ENCODE measurements at places on chromosomes 3 and 15.

GRCh38 chr3:189262746-189263145, 91.0 kb downstream of the TPRG1 start:
- DNase-seq, result no peak

DNA sequence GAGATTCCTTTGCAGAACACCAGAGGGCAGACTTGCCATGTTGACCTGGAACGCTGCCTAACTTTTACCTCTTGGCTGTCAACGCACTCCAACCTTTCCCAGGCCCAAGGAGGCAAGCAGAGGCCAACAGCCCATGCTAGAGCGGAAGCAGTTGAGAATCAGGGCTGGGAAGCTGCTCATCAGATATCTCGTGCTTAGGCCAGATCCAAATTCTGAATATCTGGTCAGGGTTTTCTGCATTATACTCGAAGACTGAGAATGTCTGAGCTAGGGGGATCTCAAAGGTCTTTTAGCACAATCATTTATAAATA, 2.5 kb downstream of the XIRP1 start:
- no peak for DNase-seq

GRCh38 chr3:145698250-145698649, 462.7 kb downstream of the PLOD2 start:
- no peak for DNase-seq

DNA sequence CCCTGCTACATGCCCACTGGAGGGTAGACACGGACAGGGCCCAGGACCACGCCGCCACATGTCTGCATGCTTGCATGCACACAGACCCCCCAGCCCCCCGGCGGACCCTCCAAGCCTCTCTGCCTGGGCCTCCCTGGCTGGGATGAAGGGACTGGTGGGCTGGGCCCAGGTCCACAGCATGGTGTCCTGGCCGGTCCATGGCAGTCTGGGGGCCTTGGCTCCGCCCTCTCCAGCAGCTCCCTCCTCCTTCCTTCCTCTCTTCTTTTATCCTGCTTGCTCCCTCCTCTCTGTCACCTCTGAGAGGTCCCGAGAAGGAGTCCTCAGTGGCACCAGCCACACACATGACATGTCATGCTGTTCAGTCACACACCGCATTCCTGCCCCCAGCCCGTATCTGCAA, 24.5 kb downstream of the DUSP7 start:
- DNase-seq, result no peak

GRCh38 chr3:150286390-150287147, 121.5 kb upstream of the TSC22D2 start:
- no peak for DNase-seq

- no peak for DNase-seq
Measured at GRCh38 chr3:88235102-88235501, 85.3 kb downstream of the C3orf38 start.

DNA sequence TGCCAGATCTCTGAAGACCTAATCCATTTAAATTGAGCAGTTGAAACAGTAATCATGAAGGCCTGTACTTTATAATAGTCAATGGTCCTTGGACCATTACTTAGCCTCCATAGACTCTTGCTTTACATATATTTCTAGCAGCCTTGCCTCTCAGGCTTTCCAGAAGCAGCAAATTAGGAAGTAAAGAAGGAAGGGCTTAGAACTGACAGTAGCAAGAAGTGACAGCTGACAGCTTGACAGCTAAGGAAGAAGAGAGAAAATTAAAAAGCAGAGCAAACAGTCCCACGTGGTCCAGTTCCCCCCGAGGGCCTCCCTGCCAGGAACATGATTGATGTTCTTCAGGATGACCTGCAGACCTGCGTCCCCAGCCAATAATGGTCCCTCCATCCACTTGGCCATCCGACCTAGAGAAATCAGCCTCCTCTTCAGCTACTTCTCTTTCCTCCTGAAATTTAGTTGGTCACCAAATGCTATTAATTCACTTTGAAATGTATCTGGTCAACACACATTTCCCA, 15.0 kb upstream of the PSMD6 start:
- DNase-seq, result no peak

DNA sequence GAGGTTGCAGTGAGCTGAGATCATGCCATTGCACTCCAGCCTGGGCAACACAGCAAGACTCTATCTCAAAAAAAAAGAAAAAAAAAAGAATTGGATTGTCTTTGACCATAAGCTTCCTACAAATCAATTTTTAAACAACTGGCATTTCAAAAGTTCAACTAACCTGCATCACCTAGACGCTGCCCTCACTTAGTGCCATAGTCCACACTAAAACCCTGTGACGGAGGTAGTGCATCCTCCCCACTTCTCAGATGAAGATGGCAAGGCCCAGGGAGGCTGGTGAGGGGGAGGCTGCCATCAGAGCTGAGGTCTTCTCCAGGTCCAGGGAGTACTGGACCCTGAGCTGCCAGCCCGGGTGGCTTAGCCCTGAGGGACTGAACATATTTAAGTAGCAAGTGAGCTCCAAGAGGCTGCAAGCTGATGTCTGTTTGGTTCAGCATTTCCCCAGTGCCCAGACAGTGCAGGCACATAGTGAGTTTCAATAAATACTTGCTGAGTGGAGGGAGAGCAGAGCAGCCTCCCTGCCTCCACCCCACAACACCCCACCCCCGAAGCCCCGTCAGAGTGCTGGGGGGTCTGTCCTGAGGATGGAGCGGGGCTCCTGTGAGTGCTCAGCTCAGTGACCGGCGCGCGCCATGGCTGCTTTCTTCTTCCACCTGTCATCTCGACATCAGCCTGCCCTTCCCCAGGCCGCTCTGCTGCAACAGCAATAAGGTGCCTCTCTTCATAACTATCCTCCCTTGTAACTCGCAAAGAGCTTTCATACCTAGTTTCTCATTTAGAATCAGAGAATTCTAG, 52.8 kb downstream of the MGLL start:
- no peak for DNase-seq

DNA sequence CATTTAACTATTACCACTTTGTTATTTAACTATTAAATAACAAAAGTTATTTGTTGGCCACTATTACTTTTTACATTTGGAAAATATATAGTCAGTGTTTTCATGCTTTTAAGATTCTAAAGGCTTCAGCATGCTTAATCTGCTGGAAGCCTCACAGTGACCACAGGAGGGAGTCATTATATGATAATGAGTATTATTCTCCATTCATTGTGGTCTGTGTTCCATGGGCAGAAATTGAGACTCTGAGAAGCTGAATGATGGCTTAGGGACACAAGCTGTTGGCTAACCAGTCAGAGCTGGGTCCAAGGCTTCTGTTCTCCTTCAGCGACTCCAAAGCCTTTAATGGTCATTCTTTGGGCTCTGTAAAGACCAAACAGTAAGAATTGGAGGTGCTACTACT, 64.7 kb downstream of the BFSP2 start:
- no peak for DNase-seq

GRCh38 chr3:151562891-151563290, 102.0 kb upstream of the IGSF10 start:
- no peak for DNase-seq

- no peak for DNase-seq
Measured at GRCh38 chr3:184016811-184017671, 643 bp downstream of the ABCC5 start.

DNA sequence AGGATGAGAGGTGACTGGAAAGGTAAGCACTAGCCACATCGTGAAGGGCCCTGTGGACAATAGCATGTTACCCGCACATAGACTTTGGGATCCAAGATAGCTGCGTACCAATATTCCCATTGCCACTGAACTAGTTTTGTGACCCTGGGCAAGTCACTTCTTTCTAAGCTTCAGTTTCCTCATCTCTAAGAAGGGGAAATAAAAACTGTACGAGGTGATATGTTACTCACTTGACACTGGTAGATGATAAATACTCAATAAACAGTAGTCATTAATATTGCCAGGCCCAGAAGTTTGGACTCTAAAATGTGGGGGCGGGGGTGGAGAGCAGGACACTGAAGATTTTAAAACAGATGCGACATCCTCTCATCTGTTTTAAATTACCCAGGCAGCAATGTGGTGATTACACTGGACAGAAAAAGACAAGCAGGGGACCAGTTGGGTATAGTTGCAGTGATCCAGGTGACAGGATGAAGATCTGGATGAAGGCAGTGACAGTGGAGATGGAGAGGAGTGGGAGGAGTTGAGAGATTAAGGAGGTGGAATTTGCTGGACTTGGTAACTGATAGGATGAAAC, 2.5 kb downstream of the ATG7 start:
- no peak for DNase-seq

DNA sequence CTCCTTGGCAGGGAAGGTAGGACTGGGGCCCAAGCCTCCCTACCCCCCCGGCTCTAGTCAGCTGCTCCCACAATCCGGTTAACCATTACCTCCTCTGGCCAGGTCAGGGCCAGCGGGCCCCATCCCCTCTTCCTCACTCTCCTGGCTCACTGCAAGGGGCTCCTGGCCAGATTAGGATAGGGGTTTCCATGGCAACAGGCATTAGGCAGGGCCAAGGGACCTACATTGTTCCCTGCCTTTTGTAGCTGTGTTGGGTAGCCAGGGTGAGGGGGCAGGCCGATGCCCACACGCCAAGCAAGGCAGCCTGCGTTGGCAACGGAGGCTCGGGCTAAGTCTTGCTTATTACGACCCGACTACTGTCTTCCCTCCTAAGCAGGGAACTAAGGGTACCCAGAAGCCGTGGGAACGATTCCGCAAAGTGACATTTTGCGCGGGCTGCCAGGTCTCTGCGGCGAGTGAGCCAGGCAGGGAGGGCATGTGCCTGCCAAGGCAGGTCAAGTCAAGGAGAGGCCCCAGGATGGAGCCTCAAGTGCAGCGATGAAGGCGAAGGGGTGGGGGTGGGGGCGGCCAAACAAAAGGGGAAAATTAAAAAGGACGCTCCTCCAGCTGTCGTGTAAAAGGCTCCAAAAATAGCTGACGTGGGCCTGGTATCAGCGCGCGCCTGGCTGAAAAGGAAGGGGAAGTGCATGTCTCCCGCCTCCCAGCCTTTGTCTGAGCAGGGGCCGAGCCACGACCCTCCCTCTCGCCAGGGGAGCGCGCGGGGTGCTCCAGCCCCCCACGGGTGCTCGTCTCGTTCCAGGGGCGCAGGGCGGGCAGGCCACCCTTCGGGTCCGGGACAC, 919 bp downstream of the IDH2 start:
- DNase-seq, result no peak

DNA sequence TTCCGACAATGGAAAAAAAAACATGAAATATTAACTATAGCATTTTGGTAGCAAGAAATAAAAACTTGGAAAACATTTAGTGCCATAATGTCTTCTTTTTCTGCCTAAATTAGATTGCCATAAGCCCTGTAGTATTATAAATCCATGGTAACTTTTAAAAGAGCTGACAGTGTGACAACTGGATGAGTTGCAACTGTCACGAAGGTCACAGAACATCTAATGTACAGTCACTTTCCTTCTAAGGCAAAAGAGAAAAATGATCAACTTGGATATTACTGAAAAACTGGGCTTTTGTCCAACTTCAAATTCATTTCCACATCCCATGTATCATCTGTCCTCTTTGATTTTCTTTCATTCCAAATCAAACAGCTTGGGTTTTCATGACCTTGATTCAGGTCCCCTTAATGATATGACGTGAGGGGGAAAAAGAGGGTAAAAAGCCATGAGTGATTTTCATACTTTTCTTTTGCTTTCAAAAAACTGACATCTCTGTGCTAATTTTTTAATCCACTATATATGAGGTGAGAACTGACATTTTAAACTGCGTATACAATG, 602 bp downstream of the CPB1 start:
- DNase-seq, result no peak

GRCh38 chr3:127722091-127722784, 49.5 kb downstream of the ABTB1 start:
- DNase-seq, result no peak

GRCh38 chr3:158766364-158766763, 34.1 kb upstream of the RARRES1 start:
- DNase-seq, result no peak

- DNase-seq, result no peak
Measured at GRCh38 chr3:32310918-32311839, 72.7 kb downstream of the CMTM8 start.

DNA sequence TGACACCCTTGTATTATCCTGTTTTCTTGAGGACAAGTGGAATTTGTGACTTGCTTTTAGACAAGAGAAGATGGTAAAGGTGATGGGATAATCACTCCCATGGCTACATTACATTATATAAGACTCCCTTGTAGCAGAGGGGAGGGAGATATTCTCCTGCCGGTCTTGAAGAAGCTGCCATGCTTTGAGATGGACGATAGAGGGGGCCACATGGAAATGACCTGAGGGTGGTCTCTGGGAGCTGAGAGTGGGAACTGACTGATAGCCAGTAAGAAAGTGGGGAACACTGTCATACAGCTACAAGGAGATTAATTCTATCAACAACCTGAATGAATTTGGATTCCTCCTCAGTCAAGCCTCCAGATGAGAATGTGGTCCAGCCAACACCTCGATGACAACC, 540.1 kb downstream of the NTRK3 start:
- DNase-seq, result no peak

DNA sequence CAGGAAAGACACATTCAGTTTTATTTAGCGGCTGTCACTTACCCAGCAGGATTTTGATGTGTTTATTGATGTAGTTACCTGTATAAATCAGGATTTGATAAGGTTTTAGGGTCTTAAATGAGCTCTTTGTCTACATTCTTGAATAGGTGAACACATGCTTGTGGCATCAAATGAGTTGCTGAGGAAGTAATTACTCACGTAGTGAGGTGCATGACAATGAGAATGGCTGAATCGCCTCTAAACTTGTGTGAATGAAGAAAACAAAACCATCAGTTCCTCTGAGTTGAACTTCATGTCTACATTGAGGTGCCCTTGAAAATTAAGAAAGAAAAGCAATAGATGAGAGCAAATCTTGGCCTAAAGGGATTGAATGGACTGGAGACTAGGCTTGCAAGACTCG, 245.6 kb upstream of the SATB1 start:
- no peak for DNase-seq

- DNase-seq, result no peak
Measured at GRCh38 chr3:151866711-151867410, 6.6 kb upstream of the SUCNR1 start.

- no peak for DNase-seq
Measured at GRCh38 chr15:40106203-40107161, 2.2 kb downstream of the BMF start.

GRCh38 chr3:133069556-133070286, 31.5 kb downstream of the TMEM108 start:
- DNase-seq, result no peak

- DNase-seq, result no peak
Measured at GRCh38 chr15:49024840-49025239, 21.4 kb downstream of the SECISBP2L start.

DNA sequence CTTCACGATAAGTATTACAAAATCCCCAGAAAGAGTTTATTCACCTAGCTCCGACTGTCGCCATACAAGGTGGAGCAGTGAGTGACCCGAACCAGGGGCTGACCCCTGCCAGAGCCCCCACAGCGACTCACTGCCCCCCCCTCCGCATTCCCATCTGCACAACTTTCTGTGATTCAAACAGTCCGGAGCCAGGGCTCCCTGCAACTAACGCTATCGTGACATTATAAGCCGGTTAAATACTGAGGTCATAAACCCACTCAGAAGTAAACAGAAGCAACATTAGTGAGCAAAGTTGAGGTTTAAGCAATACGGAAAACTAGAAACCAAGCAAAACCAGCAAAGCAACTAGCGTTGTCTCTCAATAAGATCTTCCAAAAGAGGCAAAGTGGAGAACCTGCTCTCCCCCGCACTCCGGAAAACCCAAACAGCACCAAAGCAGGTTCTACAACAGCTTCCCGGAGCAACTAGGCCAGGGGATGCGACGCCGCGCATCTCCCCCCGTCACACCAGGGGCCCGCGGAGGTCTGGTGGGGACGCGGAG, 642 bp downstream of the SCAP start:
- DNase-seq, result no peak

GRCh38 chr3:115148142-115148790, 1.2 kb upstream of the ZBTB20 start:
- DNase-seq, result no peak

- peak; percentile 84 for DNase-seq
Measured at GRCh38 chr3:183447206-183448001, 19.0 kb upstream of the MCF2L2 start.

Data from NCI-H187 treated with DMSO at 0.1 percent for 48 hours (cell line).